ENCODE measurements at places on chromosomes 5 and 9.

DNA sequence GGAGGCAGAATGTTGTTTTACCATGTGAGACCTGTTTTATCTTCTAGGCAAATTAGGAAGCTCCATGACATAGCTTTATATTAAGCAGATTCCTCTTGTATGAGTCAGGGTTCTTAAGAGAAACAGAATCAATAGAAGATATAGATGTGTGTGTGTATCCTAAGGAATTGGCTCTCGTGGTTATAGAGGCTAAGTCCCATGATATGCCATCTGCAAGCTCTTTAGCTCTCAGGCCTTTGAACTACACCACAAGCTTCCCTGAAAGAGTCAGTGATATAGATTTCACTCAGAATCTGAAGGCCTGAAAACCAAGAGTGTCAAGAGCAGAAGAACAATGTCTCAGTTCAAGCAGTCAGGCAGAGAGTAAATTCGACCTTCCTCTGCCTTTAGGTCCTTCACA is 365.8 kb upstream of the ZNF608 start:
- DNase-seq = no peak

DNA sequence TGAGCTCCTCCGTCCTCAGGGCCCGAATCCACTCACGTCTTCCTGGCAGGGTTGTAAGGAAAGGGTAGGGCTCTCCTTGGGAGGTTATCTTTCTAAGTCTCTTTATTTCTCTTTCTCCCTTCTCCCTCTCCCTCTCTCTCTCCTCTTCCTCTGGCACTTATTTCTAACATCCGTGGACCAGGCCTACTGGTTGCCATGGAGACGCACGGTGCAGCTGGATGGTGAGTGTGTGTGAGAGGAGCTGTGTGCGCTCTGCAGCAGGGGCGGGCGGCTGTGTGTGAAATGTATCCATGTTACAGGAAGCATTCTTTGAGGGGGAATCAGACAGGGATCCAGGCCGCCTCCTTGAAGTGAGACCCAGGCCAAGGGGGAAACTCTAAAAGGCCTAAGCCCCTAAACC is 32.2 kb downstream of the PCDH1 start:
- no peak for DNase-seq

DNA sequence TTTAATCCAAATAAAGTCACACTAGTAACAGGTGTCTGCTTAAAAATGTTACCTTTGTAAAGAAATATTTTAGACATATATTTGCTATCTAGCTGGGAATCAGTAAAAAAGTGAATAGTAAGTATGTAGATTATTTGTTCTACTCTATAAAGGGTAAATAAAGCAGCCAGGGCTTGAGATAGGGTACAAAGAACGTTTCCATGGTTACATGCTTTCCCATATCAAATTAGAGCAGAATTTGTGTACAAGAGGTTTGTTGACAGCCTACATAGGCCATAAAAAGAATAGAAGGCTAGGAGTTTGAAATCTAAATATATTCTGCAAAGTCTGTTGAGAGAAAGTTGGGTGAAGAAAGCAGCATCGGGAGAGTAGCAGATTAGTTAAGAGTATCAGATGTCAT is 160.9 kb upstream of the POU5F2 start:
- DNase-seq = no peak

- DNase-seq = no peak
Observed at GRCh38 chr5:109744261-109744660, 54.5 kb downstream of the MAN2A1 start.
